ENCODE measurements at places on chromosomes 6 and 20.
A peak's percentile ranks its signal among the peaks of the same experiment; 100 is the strongest.

DNA sequence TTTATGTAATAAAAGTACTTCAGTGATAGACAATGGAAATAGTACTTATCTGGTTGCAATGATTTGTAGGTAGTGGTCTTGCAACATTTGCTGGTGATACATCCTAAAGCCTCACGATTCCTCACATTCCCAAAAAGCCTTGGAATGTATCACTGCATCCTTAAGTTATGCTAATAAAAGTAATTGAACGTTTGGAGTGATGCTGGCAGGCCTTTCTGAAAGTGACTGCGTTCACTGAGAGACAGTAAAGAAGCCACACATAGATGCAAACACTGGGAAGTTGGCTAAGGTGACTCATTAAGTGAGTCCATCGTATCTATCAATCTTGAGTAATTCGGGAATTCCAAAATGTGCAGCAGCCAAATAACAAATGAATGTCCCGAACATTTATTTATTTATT lies 444.1 kb upstream of the SOX4 start:
- DNase-seq: peak; percentile 88

GRCh38 chr20:1327827-1328679 lies 886 bp downstream of the SDCBP2 start:
- DNase-seq: no peak

DNA sequence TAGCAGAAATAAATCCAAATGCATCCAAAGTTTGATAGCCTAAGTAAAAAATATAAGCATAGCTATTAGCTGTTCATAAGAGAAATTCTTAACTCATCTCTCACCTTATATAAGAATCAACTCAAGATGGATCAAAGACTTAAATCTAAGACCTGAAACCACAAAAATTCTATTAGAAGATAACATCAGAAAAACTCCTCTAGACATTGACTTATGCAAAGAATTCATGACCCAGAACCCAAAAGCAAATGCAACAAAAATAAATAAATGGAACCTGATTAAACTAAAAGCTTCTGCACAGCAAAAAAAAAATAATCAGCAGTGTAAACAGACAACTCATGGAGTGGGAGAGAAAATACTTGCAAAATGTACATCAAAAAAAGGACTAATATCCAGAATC lies 184.3 kb downstream of the TFAP2A start:
- no peak for DNase-seq

DNA sequence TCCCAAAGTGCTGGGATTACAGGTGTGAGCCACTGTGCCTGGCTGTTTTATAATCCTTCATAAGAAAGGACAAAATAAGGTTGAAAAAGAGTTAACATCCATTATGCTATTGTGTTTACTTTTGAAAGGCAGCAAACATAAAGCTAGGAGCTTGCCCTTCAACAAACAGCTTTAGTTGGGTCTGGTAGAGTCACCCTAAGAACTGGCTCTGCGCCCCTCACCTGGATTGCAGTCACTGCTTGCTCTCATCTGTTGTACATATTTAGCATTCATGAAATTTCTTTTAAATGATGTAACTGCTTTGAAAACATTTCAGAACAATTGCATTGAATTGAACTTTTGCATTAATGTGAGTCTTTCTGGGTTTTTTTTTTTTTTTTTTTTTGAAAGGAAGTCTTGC lies 38.9 kb downstream of the JARID2 start:
- peak; percentile 77 for DNase-seq

DNA sequence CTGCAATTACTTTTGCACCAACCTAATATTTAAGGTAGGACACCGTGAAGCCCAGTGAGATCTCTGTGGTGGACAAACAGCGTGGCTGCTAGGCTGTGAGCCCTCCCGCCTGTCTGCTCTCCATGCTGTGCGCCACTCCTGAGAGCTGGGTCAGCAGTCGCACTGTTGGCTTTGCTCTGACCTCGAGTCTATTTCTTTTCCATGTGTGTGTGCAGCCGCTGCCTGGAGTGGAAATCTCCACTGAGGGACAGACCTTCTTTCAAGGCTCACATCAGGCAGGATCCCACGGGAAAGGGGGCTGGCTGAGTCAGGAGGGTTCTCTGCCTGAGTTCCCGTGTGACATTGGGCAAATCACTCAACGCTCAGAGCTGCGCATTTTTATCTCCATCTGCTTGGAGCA lies 27.1 kb downstream of the RIPOR3 start:
- DNase-seq: no peak

GRCh38 chr20:50837532-50838321 lies 42.9 kb downstream of the BCAS4 start:
- DNase-seq: peak; percentile 95

GRCh38 chr6:104325341-104326172 lies 534.2 kb downstream of the HACE1 start:
- peak; percentile 4 for DNase-seq

DNA sequence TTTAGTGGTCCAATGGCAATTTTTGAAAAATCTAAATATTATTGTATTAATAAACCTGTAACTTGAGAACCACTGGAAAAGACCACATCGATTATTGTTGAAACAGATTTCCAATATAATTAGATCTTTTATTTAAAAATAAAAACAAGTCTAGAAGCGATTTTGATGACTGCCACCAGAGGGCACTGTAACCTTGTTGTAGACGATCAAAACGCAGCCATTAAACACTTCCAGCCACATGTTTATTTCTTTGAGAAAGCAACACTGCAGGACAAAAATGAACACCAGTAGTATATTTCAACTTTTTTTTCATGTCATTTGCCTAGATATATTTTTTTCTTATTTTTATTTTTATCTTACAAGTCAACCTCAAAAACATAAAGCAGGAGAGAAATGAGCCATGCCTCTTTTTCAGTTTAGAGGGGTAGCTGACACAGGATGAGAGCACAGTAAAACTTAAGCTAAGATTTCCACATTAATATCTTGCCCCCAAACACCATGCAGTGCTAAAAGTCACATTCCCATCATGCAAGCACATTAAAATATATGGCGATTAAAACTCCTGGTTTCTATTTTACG lies 115.4 kb downstream of the OPRM1 start:
- DNase-seq: peak; percentile 59

- no peak for DNase-seq
These were observed 46.8 kb upstream of the UNC93A start for GRCh38 chr6:167244064-167244960.

- no peak for DNase-seq
These were observed 3.8 kb upstream of the SIRPB1 start for GRCh38 chr20:1623501-1624205.

DNA sequence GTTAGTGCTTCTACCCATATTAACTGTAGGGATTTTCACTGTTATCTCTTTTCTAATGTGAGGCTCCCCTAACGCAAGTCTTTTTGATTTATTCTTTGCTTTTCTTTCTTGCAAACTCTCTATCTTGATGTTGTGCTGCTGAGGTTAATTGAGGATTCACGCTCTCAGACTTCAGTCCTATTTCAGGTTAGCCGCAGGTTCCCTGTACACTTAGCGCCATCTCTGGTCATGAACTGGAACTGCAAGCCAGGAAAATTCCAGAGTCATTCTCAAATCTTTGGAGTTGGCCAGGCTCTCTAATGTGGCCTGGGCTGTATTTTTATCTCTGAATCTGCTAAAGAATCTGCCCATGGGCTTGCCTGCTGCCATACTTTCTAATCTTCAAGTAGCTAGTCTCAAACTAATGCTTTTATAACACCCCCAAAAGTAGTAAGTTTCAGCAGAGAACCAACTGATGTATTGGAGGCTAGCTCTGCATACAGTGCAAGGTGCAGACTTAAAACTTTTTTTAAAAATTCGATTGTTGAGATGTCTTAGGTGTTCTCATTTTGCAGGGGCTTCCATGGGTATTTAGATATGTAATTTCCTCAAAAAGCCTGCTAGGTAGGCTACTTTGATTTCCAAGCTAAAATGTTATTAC lies 91.1 kb upstream of the OPRM1 start:
- peak; percentile 17 for DNase-seq

DNA sequence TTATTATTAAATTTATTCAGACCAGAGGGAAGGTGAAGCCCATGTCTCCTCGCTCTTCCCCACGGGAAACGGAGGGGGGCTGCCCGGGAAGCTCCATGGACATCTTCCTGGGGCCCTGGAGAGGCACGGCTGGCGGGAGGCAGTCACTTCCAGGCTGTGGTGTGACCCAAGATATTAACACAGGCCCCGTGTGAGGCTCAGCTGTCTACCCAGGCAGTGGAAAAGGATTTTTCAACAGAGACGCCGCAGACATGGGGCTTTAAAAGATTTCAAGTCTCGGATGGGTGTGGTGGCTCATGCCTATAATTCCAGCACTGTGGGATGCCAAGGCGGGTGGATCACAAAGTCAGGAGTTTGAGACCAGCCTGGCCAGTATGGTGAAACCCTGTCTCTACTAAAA lies 117.9 kb downstream of the ERMARD start:
- no peak for DNase-seq

GRCh38 chr6:105781915-105782314 lies 304.2 kb upstream of the PRDM1 start:
- no peak for DNase-seq

- DNase-seq: no peak
These were observed 34.1 kb downstream of the PDE10A start for GRCh38 chr6:165628955-165629354.

- DNase-seq: no peak
These were observed 864 bp upstream of the CEBPB start for GRCh38 chr20:50189681-50190250.

GRCh38 chr20:34337544-34337943 lies 25.5 kb upstream of the ITCH start:
- no peak for DNase-seq
